WTC11 (cell line): ENCODE measurements at places on chromosomes 2 and 18. TPM values are rescaled to one million over a fixed set of nuclear protein-coding genes. Genes with fewer than 3 reads are reported as not detected.

- no peak overlapping the region for H3K27ac ChIP-seq
- DNase-seq: no peak
- no peaks in the 10 kb centered on the region for H3K36me3 ChIP-seq
- H3K4me1 ChIP-seq: no peaks in the 10 kb centered on the region
- H3K27me3 ChIP-seq: no peaks in the 10 kb centered on the region; the same call in 1 of the 2 replicates
Measured at GRCh38 chr2:126635281-126635680, 20.7 kb upstream of the GYPC start.

- no peak overlapping the region for H3K27ac ChIP-seq
- no peaks in the 10 kb centered on the region for H3K4me1 ChIP-seq
- H3K36me3 ChIP-seq: no peaks in the 10 kb centered on the region
- no peak overlapping the region for H3K4me3 ChIP-seq
- H3K27me3 ChIP-seq: no peaks in the 10 kb centered on the region
Measured at GRCh38 chr18:73316513-73316912, 448.7 kb upstream of the NETO1 start.

DNA sequence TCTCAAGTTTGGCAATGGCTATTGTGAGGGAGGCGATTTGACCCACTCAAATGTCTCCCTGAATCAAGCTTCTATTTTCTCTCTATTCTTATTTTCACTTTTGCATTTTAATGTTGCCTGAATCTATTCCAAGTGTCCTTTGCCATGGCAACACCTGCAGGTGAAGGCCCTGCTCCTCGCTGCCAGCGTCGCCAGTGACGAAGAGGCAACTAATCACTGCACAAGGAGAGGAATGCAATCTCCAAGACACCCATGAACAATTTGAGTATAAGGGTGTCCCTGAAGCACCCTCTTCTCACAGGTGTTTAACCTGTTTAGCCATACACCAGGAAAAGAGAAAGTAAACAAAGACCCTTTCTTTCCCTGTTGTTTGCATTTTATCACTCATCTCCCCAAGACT is 165.6 kb upstream of the VRK2 start:
- no peak for DNase-seq
- H3K27ac ChIP-seq: no peak overlapping the region
- H3K4me1 ChIP-seq: peaks cover 7% of the 10 kb centered on the region

DNA sequence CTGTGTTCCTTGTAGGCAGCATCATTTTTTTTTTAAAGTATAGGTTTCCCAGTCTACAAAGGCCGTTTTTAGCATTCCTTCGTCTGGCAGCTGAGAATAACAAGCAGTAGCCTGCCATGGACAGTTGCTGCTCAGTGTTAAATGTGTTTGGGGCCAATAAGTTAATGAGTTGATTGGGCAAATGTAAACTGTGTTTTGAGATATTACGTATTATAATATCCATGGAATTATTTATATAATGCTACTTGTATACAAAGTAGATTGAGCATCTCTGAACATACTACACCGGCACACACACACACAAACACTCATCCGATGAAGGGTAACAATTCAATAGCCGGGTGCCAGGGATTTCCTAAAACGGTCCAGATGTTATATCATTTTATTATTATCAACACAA is 97.2 kb downstream of the IRS1 start:
- H3K36me3 ChIP-seq: no peaks in the 10 kb centered on the region
- H3K27me3 ChIP-seq: no peaks in the 10 kb centered on the region
- no peak for DNase-seq
- H3K27ac ChIP-seq: no peak overlapping the region
- no peaks in the 10 kb centered on the region for H3K4me1 ChIP-seq

DNA sequence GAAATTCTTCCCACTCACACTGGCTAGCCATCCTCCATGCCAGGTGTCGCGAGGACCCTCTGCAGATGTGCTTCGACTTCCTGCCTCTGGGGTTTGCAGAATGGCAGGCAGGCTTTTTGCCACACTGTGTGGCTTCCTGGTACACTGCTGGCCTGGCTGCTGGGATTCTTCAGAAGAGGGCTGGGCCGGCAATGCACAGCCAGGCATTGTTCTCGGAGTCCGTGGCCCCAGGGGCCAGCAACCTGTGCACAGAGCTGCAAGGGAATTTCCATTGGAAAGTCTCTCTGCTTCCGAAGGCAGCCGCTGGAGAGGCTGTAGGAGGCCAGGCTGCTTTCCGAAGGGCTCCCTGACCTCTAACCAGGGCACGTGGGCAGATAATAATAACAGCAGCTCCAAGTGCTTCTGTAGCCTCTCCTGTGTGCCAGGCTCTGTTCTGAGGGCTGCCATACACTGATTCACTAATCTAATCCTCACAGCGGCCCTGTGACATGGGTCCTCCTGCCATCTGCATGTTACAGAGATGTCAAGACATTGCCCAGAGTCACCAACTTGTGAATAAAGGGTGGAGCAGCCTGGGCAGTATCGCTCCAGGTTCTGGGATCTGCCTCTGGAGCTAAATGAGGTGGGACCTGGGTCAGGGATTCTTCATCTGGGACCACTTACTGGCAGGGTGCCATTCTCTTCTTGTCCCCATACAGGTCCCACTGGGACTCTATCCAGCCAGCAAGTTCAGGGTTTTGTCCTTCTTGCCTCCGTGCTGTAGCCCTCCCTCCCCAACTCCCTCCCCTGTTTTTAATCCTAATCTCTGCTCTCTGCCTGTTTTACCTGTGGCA is 5.0 kb downstream of the LDLRAD4 start:
- no peaks in the 10 kb centered on the region for H3K36me3 ChIP-seq
- peaks cover 25% of the 10 kb centered on the region for H3K27me3 ChIP-seq
- H3K4me3 ChIP-seq: no peak overlapping the region
- H3K4me1 ChIP-seq: peaks cover 34% of the 10 kb centered on the region
- no peak overlapping the region for H3K27ac ChIP-seq

DNA sequence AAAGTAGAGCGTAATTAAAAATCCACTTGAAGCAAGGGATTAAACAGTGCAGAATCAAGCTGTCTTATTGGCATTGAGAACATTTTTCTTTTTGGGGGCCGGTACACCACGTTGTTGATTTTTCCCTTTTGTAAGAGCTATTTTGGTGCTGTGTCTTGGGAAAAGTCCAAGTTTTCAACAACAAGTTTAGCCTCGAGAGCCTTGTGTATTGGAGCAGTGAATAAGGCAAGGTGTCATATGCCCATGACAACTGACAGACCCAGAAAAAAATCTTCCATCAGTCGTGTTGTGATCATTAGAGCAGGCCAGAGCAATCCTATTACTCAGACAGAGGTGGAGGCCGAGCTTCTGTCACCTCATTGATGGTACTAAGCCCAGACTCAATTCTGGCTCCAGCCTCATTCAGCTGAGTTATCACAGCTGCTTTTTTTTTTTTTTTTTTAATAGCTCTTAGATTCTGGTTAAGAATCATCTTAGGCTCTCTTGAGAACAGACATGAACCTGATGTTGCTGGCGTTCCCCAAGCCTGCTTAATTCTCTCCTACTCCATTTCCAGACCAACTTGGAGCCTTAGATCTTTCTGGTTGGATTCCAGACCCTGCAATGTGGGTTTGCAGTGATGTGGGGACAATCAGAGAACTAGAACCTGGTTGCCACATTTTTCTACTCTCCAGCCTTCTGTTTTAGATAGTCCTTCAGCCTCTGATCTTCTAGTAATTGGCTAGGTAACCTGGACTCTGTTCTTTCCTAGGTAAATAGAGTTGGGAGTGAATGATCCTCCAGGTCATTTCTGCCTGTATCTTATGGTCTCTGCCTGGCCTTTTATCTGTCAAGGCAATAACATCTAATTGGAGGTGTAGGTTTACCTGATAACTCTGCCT is 43.1 kb downstream of the MOGAT1 start:
- no peak overlapping the region for H3K4me3 ChIP-seq
- DNase-seq: no peak
- H3K27ac ChIP-seq: no peak overlapping the region

DNA sequence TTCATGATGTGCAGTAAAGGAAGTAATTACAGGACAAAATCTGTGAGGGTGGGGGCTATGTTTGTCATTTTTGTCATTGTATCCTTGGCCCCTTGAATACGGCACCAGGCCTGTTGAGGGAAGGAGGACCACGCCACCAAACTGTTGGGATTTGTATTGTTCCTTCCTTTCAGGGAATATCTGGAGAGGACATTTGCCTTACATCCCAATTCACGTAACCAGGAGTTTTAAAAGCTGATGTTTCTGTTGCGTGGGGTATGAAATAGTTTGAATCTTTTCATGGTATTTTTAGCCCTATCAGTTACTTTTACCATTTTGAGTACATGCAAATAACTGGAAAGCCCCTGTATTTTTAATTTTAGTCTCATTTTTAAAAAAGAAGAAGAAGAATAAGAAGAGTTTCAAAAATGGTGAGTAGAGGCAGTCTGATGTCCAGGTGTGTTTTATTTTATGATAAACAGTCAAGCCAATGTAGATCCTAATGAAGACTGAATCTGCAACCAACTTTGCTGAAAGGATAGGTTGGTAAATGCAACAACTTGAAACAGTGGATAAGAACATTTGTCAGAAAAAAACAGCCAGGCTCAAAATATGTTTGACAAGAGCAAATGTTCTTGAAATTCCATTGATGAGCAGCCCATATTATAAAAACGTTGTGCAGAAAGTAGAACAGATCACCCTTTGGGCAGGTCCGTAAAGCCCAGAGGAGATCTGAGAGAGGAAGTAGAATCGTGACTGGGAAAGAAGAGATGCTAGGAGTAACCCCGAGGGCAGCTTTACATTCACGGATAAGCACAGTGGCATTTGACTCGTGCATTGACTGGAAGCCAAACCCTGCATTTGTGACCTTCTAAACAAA is 54.5 kb downstream of the RASGRP3 start:
- H3K27me3 ChIP-seq: no peaks in the 10 kb centered on the region
- no peak overlapping the region for H3K4me3 ChIP-seq
- H3K36me3 ChIP-seq: no peaks in the 10 kb centered on the region
- no peak for DNase-seq
- H3K27ac ChIP-seq: no peak overlapping the region
- H3K4me1 ChIP-seq: peaks cover 2% of the 10 kb centered on the region; the same call in 1 of the 2 replicates

GRCh38 chr2:99977966-99978365 is 164.4 kb downstream of the AFF3 start:
- H3K27ac ChIP-seq: no peak overlapping the region
- H3K4me3 ChIP-seq: no peak overlapping the region
- H3K4me1 ChIP-seq: peaks cover 17% of the 10 kb centered on the region
- no peaks in the 10 kb centered on the region for H3K36me3 ChIP-seq
- no peak for DNase-seq

DNA sequence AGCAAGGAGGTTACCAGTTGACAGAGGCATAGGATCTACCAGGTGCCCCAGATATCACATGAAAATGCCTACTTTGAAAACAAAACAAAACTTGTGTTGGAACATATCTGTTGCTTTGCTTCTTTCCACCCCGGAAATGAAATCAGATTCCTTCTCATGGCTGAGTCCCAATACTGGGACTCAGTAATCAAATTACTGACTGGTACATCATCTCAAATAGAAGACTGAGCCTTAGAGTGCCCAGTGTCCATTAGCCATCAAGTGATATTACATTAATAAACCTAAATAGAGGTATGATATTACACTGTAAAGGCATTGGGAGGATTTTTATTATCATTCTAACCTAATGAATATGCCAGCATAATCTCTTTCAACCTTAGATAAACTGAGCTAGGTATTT is 48.6 kb upstream of the MSTN start:
- peaks cover 3% of the 10 kb centered on the region; the same call in 1 of the 2 replicates for H3K36me3 ChIP-seq
- H3K4me3 ChIP-seq: no peak overlapping the region
- no peaks in the 10 kb centered on the region for H3K4me1 ChIP-seq
- no peak overlapping the region for H3K27ac ChIP-seq
- no peak for DNase-seq

TRABD2A gene
- total RNA-seq: 7.1 to 12.1 TPM (median 7.5 TPM) in 3 replicates

LRRC30 gene
- total RNA-seq: not detected in 3 replicates

COLEC12 gene
- total RNA-seq: 0.39 to 0.55 TPM (median 0.48 TPM) in 3 replicates

FAM98A gene
- total RNA-seq: 66.3 to 91.1 TPM (median 78.4 TPM) in 3 replicates

COL4A4 gene
- total RNA-seq: 1.9 to 3.1 TPM (median 1.9 TPM) in 3 replicates
